ENCODE measurements at places on chromosomes 5 and 9. TPM values are rescaled to one million over a fixed set of nuclear protein-coding genes. Genes with fewer than 3 reads are reported as not detected.

GRCh38 chr5:2219149-2219776 is 336.5 kb upstream of the IRX4 start:
- no peaks in the 10 kb centered on the region for H3K4me1 ChIP-seq
- H3K27me3 ChIP-seq, result no peaks in the 10 kb centered on the region
- no peak overlapping the region for H3K4me3 ChIP-seq
- H3K36me3 ChIP-seq, result no peaks in the 10 kb centered on the region
- no peak overlapping the region for H3K27ac ChIP-seq

- DNase-seq, result no peak
- peak overlapping the region; percentile 88 for H3K27ac ChIP-seq
- H3K27me3 ChIP-seq, result no peaks in the 10 kb centered on the region
- peaks cover 12% of the 10 kb centered on the region for H3K4me1 ChIP-seq
- peak overlapping the region; percentile 82 for H3K4me3 ChIP-seq
These were observed 1.4 kb downstream of the EFNA5 start for GRCh38 chr5:107669096-107670031.

DNA sequence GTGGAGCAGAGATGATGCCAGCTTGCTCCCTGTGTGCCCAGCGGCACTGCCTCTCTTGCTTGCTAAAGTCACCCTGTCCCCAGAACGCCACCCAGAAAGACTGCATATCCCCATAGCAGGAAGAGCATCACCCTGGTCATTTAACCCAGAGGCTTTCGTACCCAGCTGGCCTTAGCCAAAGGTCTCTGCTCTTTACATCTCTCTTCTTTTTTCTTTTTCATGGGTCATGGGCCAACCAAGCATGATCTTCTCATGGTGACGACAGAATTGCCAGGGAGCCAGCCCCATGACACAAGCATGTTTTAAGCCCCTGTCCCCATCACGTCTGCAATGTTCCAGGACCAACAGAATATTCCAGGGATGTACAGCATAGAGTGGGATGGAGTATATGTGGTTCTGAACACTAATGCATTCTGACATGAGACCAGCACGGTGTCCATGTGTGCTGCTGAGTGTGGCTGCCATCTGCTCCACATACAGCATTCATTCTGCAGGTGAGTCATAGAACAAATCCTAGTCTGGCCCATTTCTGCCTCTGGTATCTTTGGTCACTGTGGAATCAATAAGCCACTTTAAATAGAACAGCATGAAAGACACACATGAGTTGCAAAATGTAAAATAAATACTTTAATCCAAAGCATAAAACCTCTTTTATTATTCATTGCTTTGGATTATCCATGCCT is 203.0 kb downstream of the MED10 start:
- no peak overlapping the region for H3K4me3 ChIP-seq
- H3K36me3 ChIP-seq, result no peaks in the 10 kb centered on the region
- no peaks in the 10 kb centered on the region for H3K27me3 ChIP-seq
- no peak for DNase-seq

GRCh38 chr5:65034813-65035209 is 266.1 kb downstream of the CWC27 start:
- peak overlapping the region; percentile 49 for H3K4me3 ChIP-seq
- H3K27ac ChIP-seq, result peak overlapping the region; percentile 78
- H3K4me1 ChIP-seq, result peaks cover 14% of the 10 kb centered on the region
- no peak for DNase-seq

DNA sequence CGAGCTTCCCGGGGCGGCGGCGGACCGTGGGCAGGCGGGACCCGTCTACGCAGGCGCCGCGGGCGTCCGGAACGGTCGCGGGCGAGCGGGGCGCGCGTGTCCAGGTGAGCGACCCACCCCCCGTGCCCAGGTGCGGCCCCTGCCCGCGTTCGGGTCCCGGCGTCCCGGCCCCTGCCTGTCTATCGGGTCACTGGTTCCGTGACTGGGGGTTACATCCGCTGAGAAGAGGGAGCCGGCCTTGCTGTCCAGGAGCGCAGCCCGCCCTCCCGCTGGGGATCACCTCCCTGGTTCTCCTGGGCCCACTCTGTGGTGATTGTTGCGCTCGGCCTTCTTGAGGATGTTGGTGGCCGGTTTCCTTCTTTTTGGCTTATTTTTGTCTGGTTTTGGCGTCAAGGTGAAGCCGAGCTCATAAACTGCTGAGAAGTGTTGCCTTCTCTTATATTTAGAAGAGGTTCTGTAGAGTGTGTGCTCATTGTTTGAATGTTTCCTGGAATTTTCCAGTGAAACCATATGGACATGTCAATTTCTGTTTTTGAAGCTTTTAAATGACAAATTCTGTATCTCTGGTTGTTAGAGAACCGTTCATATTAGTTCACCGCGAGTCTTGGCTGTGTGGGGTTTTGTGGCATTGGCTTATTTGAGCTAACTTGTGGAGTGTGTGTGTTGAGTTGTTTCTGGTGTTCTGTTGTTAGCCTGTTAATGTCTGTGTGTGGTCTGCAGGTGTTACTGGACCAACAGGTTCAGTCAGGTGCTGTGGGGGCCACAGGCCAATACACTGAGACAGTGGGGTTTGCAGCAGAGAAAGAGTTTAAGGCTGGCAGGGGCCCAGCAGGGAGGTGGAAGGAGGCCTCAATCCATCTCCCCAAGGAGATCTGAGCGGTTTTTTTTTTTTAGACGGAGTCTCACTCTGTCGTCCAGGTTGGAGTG is 621 bp downstream of the CEP72 start:
- no peaks in the 10 kb centered on the region for H3K36me3 ChIP-seq
- peaks cover 6% of the 10 kb centered on the region for H3K4me1 ChIP-seq
- peak overlapping the region; percentile 84 for H3K4me3 ChIP-seq
- peak overlapping the region; percentile 75 for H3K27ac ChIP-seq
- no peak for DNase-seq

BTNL3 gene
- polyA plus RNA-seq, result not detected

ORM2 gene
- not detected for polyA plus RNA-seq

- no peaks in the 10 kb centered on the region for H3K4me1 ChIP-seq
- H3K36me3 ChIP-seq, result peaks cover 14% of the 10 kb centered on the region
- H3K27ac ChIP-seq, result no peak overlapping the region
- H3K4me3 ChIP-seq, result no peak overlapping the region
- H3K27me3 ChIP-seq, result no peaks in the 10 kb centered on the region
These were observed 20.3 kb downstream of the LPCAT1 start for GRCh38 chr5:1503241-1504068.

DAB2IP gene
- 28.6 TPM for polyA plus RNA-seq

All from keratinocyte (primary cell).